Endothelial cell of umbilical vein (primary cell): ENCODE measurements at places on chromosomes 16 and 17. TPM values are rescaled to one million over a fixed set of nuclear protein-coding genes. Genes with fewer than 3 reads are reported as not detected.

CD300LG gene
- total RNA-seq, result not detected in 2 replicates

DNA sequence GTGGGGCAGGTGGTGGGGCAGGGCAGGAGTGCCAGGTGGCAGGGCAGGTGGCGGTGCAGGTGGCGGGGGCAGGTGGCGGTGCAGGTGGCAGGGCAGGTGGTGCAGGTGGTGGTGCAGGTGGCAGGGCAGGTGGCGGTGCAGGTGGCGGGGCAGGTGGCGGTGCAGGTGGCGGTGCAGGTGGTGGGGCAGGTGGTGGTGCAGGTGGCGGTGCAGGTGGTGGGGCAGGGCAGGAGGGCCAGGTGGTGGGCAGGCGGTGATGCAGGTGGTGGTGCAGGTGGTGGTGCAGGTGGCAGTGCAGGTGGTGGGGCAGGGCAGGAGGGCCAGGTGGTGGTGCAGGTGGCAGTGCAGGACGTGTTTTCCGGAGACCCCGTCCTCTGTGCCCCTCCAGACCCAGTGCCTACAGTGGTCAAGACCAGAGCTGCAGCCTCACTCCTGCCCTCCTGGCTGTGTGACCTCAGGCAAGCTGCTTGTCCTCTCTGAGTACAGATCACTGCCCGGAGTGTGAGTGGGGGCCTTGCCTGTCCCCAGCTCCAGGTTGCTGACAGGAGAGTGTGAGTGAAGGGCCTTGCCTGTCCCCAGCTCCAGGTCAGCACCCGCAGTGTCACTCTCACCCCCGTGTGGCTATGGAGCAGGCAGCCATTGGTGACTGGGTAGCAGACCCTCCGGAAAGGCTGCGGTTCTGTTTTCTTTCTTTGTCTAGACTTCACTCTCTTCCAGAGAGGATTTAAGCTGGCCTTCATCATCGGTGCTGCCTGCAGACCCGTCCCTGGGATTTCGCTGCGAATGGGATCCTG lies 16.1 kb upstream of the NPTX1 start:
- no peak for DNase-seq

EIF1 gene
- 814 and 839 TPM in 2 replicates for total RNA-seq

ACBD4 gene
- 6.7 and 7.5 TPM in 2 replicates for total RNA-seq

GRCh38 chr16:15460601-15461000 lies 26.2 kb downstream of the BMERB1 start:
- DNase-seq, result no peak

ABAT gene
- 1.3 and 1.6 TPM in 2 replicates for total RNA-seq

GRCh38 chr17:37708008-37708615 lies 36.7 kb downstream of the HNF1B start:
- DNase-seq, result no peak

DNA sequence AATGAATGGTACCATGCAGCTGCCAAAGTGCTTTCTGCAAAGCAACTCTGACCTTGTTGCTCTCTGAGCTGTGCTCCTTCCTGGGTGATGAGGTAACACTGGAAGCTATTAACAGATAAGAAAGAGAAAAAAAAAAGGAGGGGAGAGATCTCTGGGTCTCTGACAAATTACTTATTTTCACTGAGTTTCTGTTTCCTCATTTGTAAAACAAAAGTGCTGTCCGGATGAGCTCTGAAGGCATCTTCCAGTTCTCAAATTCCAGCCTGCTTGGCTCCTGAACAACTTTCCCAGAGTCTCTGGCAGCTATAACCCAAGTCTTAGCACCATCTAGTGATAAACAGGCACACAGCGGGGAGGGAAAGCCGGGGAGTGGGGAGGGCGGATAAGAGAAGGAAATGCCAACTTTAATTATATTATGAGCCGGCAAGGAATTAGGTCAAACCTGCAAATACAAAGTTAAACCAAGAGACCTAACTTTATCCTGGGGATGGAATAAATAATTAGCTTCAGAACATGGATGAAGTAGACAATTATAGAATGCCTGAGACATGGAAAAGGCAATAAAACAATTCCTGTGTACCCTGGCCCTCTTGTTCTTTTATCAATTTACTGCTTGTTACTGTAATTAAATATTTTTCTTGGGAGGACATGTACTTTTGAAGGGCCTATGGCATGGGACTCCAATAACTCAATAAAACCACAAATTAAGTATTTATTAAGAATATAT lies 61.3 kb upstream of the KIFC3 start:
- DNase-seq, result peak; percentile 76

- no peak for DNase-seq
Observed at GRCh38 chr17:10899281-10899680, 61.4 kb upstream of the PIRT start.

NACA2 gene
- not detected in 2 replicates for total RNA-seq

GRCh38 chr16:20122011-20122410 lies 48.3 kb upstream of the GPR139 start:
- no peak for DNase-seq
